Left kidney (tissue), 8 donors: ENCODE measurements at places on chromosomes 7 and 10. TPM values are rescaled to one million over a fixed set of nuclear protein-coding genes. Genes with fewer than 3 reads are reported as not detected.

Gene GIMAP2
- 7.2 TPM for polyA plus RNA-seq

Gene HOXA4
- polyA plus RNA-seq = 28.6 TPM

Gene FXYD4
- not detected for polyA plus RNA-seq

Gene KLHL7
- polyA plus RNA-seq = 55.1 TPM

Gene SLK
- polyA plus RNA-seq = 73.6 TPM

Gene LIPN
- polyA plus RNA-seq = not detected

Gene MRC1
- 9.5 TPM for polyA plus RNA-seq

- no peak for DNase-seq
These were observed 217.2 kb upstream of the MKLN1 start for GRCh38 chr7:131110297-131111080.

DNA sequence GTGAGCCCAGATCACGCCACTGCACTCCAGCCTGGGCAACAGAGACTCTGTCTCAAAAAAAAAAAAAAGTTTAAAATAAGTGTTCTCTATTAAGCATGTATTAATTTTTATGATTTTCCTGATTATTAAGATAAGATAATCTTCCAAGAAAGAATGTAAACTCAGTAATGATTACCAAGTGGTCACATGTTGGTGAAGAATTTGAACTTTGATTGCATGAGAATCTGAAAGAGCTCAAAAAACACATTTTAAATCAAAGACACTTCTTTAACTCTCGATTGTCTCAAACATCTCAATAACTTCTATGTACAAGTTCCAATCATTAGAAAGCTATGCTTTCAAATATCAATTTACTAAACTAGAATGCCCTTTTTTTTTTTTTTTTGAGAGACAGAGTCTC, 33.8 kb downstream of the SNX8 start:
- DNase-seq = no peak

- no peak for DNase-seq
These were observed 15.6 kb upstream of the PPIF start for GRCh38 chr10:79331709-79332108.

GRCh38 chr10:20274571-20274970, 458.3 kb downstream of the PLXDC2 start:
- no peak for DNase-seq

DNA sequence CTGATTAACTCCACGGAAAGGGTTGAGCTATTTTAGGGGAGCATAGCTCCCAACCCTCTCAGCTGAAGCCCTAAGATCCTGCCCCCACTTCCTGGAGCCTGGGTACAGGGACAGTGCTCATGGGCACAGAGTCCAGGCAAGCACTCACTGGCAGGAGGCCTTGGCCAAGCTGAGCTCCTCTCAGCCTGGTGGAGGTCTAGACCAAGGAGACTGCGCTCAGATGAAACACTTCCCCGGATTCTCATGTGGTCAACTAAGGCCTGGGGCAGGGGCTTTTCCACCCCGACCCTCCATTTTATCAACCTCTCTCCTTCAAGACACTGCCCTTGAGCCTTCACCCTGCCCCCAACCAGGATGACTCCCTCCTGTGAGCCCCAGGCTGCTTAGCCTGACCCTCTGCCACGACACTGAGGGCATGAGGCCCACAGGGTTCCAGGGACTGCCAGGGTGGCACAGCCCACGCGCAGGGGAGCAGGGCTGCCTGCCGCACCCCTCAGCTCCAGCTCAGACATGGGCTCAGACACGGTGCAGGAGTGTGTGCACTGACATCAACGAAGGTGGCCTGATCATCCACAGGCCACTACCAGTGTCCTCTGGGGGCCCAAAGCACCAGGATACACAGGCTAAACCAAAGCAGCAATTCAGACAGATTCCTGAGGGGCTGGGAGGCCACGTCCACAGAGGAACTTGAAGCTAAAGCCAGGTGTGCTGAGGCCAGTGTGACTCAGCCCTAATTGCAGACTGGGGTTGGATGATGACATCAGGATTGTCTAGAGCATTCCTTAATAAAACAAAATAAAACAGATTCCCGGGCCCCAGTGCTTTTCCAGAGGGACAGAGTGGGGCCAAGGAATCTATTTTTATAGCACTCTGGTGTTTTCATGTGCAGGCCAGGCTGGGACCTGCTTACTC, 18.8 kb downstream of the CHAT start:
- no peak for DNase-seq

GRCh38 chr7:146876411-146876810, 759.8 kb downstream of the CNTNAP2 start:
- DNase-seq = no peak

- DNase-seq = no peak
These were observed 13.6 kb upstream of the KAZALD1 start for GRCh38 chr10:101047961-101048892.

DNA sequence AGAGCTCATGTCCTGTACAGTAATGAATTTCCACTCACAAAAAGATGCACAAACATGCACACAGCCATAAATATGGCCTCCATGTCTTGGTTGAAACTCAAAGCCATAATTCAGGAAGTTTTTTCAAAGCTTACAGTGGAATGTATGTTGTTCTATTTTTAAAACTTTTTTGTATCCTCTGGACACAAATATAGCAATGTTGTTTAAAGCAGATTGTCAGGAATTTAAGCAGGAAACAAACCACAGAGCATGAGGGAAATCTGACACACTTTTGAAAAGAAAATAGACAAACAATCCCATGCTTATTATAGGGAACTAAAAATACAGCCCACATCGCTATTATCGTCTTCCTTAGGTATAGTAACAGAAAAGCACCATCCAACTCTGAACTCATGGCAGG, 21.5 kb downstream of the LRRN3 start:
- no peak for DNase-seq

GRCh38 chr10:1553951-1554350, 183.4 kb downstream of the ADARB2 start:
- no peak for DNase-seq

GRCh38 chr10:48271047-48271730, 3.3 kb downstream of the FRMPD2 start:
- no peak for DNase-seq
